ENCODE measurements at places on chromosomes 16 and 17. TPM values are rescaled to one million over a fixed set of nuclear protein-coding genes. Genes with fewer than 3 reads are reported as not detected.

The ABCA10 gene
- not detected for total RNA-seq

The LONP2 gene
- total RNA-seq = 32.1 TPM

GRCh38 chr16:89040391-89040790, 53.3 kb upstream of the ACSF3 start:
- DNase-seq = no peak

The VTN gene
- total RNA-seq = 298 TPM

DNA sequence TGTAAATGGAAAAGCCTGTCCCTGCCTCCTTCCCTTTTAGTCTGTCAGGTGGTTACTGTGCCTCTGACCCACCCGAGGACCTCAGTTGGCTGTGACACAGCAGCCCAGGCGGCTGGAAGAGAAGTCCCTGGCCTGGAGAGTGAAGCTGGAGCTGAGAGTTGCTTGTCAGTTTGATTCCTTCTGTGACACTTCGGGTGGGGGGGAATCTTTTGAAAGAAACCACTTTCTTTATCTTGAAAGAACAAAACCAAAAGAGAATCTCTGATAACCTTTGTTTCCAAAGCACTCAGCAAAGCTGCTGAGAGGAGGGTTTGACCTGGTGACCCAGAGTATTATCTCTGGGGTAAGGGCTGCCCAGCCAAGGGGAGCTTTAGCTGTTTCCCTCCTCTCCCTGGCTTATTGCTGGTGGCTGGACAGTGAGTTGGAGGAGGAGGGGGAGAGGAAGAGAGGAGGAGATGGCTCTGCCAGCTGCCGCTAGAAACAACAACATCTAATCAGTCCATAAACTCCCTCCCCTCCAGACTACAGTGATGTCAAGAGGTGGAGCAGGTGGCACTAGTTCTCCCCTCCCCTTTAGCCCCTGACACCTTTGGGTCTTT, 34.0 kb downstream of the YPEL2 start:
- DNase-seq = peak; percentile 74

GRCh38 chr16:74577882-74578366, 29.0 kb downstream of the GLG1 start:
- no peak for DNase-seq

Measured in Caco-2 (cell line).